ENCODE measurements at places on chromosomes 16 and 17.
A peak's percentile ranks its signal among the peaks of the same experiment; 100 is the strongest.

GRCh38 chr17:3870871-3871306 is 22.0 kb downstream of the CAMKK1 start:
- DNase-seq = no peak

DNA sequence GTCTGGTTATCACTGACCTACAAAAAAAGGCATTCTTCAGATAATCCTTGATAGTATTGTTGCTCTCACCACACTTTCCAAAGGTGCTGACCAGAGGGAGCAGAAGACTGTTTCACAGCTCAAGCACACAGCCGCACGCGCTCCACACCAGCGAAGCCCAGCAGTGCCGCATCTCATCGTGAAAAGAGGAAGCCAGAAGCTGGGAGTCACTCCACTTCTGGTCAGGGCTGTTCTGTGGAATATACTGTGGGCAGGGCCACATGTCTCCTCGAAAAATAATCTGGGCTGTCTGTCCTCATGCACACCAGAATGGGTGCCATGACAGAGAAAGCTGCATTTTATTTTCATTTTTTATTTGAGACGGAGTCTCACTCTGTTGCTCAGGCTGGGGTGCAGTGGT is 7.3 kb upstream of the PRSS36 start:
- no peak for DNase-seq

GRCh38 chr17:7916808-7917207 is 719 bp upstream of the RNF227 start:
- DNase-seq = no peak

DNA sequence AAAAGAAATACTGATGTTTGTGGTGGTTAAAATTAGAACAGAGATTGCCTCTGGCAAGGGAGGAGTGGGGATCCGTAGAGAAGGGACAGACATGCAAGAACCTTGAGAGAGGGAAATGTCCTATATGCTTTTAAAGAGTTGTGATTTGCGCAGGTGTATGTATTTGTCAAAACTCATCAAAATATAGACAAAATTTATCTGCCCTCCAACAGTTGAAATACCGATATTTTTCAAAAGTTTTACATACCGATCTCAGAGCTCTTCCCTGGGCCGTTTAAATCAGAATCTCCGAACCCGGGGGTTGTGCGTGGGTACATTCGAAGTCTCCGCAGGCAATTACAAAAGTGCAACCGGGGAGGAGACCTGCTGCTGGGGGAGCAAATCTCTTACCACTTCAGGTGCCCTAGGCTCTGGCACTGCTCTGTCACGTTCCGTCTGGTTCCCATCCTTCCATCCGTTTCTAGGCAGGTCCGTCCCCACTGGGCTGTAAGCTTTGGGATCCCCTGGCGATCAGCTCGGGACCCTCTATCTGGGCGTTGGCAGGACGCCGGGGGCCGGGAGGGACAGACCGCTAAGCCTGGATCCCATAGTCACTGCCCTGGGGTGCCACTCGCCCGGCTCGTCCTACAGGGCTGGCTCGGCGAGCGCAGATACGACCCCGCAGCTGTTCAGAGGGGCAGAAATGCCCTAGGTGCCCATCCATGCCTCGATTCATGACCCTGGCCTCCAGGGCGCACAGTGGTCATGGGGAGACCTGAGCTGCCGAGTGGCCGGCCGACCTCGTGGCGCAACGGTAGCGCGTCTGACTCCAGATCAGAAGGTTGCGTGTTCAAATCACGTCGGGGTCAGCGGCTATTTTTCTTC is 4.2 kb downstream of the BORCS6 start:
- DNase-seq = peak; percentile 81

- DNase-seq = no peak
These were observed 256.1 kb downstream of the CPPED1 start for GRCh38 chr16:12547608-12547922.

- DNase-seq = no peak
These were observed 584 bp downstream of the PHOSPHO1 start for GRCh38 chr17:49229805-49230600.

DNA sequence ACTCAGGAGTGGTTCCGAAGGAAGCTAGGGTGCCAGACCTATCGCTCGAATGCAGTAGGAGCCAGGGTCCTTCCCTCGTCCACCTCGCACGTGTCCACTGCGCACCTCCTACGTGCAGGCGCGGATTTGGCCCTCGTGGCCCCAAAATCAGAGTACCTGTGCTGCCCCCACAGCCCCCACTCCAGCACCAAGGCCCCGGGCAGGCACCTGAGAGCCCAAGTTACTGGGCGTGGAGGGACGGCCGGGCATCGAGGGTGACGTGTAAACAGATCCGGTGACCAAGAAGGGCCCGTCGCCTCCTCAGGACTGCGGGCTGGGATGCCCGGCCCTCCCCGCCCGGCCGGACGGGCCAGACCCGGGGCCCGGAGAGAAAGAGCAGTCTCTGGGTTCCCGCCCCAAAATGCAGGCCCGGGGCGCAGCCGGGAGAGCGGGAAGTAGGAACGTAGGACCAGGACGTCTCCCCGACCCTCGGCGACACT is 492 bp downstream of the SLC25A39 start:
- no peak for DNase-seq

- DNase-seq = no peak
These were observed 54.6 kb downstream of the STX8 start for GRCh38 chr17:9521062-9521461.

DNA sequence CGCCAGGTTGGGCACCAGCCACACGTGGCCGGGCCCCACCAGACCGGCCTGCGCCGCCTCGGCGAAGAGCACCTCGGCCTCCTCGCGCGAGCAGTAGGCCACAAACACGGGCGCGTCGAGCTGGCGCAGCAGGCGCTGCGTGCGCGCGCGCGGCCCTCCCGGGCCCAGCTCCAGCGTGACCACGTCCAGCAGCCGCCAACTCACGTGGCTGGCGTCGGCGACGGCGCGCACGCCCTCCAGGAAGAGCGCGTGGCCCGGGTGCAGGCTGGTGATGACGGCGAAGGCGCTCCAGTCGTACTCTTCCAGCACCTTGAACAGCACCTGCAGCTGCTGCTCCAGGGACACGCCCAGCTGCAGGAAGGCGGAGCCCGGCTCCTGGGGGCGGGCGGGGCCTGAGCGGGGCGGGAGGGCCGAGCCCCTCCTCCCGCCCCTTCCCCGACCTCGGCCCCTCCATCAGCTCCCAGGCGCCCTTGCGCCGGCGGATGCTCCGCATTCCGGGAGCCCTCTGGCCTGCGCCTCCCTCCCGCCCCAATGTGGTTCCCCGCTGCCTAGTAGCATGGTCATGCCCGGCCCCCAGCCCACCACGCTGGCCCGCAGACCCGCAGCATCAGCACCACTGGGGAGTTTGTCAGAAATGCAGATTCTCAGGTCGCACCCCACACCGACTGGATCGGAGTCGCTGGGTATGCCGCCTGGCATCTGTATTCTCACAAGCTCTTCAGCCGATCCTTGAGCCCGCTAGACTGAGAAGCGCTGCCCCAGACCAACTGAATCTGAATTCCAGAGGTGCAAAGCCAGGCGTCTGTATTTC is 7.2 kb downstream of the GRIN2C start:
- DNase-seq = no peak

DNA sequence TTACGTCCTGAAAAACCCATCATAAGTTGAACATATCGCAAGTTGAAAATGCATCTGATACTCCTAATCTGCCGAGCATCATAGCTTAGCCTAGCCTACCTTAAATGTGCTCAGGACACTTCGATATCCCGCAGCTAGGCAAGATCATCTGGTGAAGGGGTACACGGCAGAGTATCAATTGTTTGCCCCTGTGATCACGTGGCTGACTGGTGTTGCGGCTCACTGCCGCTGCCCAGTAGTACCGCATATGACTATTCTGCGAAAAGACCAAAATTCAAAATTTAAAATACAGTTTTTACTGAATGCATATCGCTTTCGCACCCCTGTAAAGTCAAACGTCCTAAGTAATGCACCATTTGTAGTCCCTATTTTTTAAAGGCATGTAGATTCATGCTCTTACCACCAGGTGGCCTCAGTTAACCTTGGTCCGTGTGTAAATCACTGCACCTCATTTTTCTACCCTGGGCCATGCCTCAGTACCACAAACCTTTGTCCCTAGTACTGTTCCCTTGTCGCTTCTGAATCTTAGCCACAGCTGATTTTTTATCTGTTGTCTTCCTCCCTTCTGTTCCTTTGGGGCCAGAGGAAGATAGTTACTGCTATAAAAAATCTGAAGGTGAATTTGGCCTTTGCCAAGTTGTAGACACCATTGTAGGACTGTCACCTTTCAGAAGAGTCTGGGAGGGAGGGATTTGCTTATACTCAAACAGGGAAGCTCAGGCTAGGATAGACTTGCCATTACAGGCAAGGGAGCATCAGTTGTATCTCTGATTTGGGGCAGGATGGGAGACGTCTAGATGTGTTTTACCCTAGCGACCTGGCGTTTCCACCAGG is 34.4 kb downstream of the WWP2 start:
- DNase-seq = no peak

GRCh38 chr16:69315486-69316311 is 4.5 kb downstream of the VPS4A start:
- DNase-seq = no peak

GRCh38 chr16:69329369-69330285 is 761 bp downstream of the PDF start:
- DNase-seq = no peak

DNA sequence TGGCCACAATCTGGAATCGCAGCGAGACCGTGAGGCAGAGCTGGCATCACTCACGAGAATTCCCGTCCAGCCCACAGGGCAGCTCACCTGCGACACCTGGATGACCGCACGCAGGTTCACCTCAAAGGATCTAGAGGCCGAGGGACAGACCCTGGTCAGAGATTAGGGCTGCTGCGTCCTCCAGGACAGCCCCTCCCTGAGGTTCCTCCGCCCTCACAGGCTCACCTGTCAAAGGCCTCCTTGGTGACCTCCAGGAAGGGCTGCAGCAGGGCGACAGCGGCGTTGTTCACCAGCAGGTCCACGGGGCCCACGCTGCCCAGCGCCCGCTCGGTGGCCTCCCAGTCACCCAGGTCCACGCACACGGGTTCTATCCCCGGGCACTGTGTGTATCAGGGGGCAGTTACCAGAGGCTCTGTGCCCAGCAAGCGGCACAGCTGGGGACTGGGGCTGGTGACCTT is 834 bp downstream of the DCXR start:
- no peak for DNase-seq

- no peak for DNase-seq
These were observed 96.6 kb downstream of the ENGASE start for GRCh38 chr17:79171188-79171587.

DNA sequence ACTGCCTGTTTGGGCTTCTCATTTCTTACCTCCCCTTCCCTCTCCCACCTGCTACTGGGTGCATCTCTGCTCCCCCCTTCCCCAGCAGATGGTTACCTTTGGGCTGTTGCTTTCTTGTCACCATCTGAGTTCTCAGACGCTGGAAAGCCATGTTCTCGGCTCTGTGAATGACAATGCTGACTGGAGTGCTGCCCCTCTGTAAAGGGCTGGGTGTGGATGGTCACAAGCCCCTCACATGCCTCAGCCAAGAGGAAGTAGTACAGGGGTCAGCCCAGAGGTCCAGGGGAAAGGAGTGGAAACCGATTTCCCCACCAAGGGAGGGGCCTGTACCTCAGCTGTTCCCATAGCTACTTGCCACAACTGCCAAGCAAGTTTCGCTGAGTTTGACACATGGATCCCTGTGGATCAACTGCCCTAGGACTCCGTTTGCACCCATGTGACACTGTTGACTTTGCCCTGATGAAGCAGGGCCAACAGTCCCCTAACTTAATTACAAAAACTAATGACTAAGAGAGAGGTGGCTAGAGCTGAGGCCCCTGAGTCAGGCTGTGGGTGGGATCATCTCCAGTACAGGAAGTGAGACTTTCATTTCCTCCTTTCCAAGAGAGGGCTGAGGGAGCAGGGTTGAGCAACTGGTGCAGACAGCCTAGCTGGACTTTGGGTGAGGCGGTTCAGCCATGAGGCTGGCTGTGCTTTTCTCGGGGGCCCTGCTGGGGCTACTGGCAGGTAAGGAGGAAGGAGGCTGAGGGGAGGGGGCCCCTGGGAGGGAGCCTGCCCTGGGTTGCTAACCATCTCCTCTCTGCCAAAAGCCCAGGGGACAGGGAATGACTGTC is at the start of gene CD68:
TSS of gene CD68 (plus strand) at position 638 of the 833 bp plus-strand sequence. CDS start at position 678, 40 bp downstream.
- DNase-seq = peak; percentile 55

GRCh38 chr17:3659541-3660111 is 8.8 kb downstream of the TAX1BP3 start:
- no peak for DNase-seq

DNA sequence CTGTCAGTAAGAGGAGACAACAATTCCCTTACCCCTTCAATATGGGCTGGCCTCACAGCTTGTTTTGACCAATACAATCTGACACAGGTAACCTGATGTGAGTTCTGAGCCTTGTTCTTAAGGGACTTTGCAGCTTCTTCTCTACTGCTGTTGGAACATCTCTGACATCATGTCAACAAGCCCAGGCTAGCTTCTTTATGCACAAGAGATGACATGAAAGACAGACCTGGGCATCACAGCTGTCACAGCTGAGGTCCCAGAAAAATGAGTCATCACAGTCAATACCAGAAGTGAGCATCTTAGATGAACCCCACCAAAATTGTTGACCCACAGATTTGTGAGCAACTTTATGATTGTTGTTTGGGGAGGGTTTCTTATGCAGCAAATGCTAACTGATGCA is 431.7 kb upstream of the PSMD7 start:
- no peak for DNase-seq

- no peak for DNase-seq
These were observed 41.7 kb downstream of the SRL start for GRCh38 chr16:4200000-4200780.

GRCh38 chr17:2283302-2283701 is 20.3 kb downstream of the SMG6 start:
- DNase-seq = no peak

DNA sequence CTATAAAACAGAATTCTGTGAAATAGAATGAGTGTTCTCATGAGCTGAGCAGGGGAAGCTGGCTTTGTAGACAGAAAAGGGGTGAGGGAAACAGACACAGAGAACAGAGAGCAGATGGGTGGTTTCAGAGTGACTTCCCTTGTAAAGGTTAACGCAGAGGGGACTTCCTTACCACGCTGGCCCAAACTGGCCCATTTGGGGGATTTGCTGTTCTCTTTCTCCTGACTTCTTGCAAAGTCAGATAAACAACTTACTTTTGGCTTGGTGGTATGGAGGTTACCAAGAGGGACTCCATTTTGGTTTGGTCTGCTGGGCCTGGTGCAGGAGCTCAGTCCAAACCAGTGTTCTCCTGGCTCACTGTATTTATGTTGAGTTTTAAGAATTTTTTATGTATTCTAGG is 48.4 kb downstream of the SEC14L1 start:
- no peak for DNase-seq

DNA sequence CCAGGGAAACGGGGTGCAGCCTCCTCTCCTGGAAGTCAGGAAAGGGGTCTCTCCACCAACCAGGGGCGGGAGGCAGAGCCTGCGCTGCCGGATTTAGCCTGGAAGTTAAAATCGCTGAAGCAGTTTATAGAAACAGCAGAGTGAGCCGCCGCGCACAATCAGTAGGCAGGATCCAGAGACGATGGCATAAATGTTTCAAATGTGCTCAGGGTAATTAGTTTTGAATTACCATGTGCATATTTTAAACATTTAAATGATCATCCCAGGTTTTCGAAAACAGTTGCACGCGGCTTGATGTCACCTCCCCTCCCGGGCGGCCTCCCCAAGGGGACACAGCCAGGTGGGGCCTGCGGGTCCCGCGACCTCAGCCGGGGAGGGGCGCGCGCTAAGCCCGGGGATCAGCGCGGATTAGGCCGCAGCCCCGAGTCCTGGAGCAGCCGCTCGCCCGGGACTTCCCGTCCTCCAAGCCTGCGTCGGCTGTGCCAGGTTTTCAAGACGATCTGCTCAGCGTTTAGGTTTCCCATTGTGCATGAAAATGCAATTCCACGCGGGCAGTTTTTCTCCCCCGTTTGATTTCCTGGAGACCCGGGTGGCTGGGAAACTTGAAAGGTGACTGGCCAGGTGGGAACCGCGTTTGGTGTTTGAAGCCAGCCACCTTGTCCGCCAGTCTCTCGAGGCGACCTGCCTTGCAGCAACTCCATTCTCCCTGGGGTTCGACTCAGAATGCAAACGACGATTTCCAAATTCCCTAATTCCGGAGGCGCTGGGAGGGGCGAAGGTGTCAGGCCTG is 78.3 kb downstream of the RPA1 start:
- no peak for DNase-seq

All from activated CD8-positive, alpha-beta memory T cell treated with anti-CD3 and anti-CD28 coated beads for 4 hours (primary cell).